ENCODE measurements at places on chromosomes 4 and X.

- DNase-seq: no peak
Observed at GRCh38 chrX:102067966-102068723, 57.3 kb upstream of the TCEAL2 start.

DNA sequence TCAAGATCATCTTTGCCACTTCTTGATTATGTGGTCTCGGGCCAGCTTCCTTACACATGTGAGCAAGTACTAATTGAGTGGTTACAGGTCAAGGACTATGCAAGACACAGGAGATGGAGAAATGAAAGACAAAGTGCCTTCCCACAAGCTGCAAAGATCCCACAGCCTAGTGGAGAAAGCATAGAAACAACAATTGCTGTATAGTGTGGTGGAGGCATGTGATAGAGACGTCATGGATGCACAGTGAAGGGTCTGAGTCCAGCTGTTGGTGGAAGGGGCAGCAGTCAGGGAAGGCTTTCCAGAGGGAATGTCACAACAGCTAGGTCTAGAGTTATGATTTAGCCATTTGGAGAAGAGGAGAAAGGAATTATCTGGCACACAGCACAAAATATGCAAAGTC lies 210.6 kb downstream of the KDR start:
- no peak for DNase-seq

- no peak for DNase-seq
Observed at GRCh38 chrX:39758791-39759525, 338.8 kb downstream of the BCOR start.

DNA sequence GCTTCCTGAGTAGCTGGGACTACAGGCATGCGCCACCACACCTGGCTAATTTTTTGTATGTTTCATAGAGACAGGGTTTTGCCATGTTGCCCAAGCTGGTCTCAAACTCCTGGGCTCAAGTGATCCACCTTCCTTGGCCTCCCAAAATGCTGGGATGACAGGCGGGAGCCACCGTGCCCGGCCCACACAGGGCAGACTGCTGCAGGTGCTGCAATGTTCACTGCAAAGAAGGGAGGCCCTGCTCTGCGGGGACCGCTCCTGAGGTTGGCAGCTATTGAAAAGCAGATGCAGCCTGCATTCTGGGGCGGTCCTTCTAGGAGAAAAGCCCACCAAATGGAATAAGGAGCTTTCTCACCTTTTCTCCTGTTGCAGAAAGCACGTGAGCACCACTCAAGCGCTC lies 5.0 kb downstream of the ARSD start:
- no peak for DNase-seq

GRCh38 chr4:147560625-147561024 lies 56.6 kb upstream of the TMEM184C start:
- DNase-seq: no peak

- DNase-seq: no peak
Observed at GRCh38 chrX:14899607-14900006, 26.4 kb downstream of the MOSPD2 start.

- no peak for DNase-seq
Observed at GRCh38 chrX:17563515-17563914, 173.8 kb upstream of the SCML1 start.

- no peak for DNase-seq
Observed at GRCh38 chr4:46432923-46433322, 43.0 kb upstream of the GABRA2 start.

- DNase-seq: no peak
Observed at GRCh38 chr4:124589786-124590185, 122.7 kb downstream of the ANKRD50 start.

DNA sequence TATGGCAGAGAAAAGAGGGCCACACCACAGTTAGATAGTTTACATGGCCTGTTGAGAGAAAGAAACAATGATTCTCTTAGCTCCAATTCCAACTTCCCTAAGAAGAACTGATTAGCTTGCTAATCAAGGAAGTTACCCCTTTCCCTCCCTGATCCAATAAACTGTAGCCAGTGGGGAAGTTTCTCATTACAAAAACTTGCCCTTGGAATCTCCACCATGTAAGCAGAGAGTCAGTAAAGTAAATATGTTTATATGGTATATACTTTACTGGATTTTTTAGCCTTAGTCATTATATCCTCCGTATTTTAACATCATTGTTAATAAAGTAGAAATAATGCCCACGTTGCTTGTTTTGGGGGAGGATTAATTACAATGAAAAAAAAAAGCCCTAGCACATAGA lies 7.7 kb upstream of the ADGRL3 start:
- no peak for DNase-seq

GRCh38 chrX:40683245-40683644 lies 35.9 kb upstream of the CXorf38 start:
- DNase-seq: no peak

- no peak for DNase-seq
Observed at GRCh38 chrX:63424063-63424462, 72.9 kb upstream of the SPIN4 start.

DNA sequence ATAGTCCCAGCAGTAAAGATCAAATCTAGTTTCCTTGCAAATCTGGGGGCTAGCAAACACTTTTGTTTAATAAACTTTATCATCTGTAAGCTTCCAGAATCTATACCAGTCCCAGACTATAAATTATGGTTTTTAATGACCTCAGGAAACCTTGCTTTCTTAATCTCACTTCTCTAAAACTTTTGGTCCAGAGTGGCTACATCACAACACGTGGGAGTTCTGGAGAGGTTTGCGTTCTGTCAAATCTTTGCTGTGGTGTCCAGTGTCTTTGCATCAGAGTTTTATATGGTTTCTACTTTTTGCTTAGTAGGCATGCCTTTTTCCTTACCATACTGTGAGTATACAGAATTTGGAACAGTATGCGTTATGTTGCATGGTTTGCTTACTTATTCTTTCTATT lies 193.9 kb downstream of the ANK2 start:
- no peak for DNase-seq

GRCh38 chr4:57905965-57906364 lies 795.8 kb upstream of the IGFBP7 start:
- DNase-seq: no peak

DNA sequence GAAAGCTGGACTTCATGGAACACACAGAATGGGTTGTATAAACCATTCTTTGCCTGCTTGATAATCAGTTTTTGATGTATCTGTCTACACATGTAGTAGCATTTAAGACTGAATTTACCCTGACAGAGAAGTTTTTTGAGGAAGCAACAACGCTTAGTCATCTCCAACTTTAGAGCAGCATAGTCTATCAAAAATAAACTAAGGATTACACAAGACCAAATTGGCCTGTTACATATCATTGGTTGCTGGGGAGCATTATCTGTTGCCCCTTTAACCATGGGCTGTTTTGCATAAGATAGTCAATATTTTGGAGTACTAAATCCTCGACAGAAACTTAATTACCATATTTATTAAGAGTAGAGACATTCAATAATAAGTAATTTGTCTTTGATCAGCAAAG lies 347.4 kb downstream of the FAM47B start:
- DNase-seq: no peak

DNA sequence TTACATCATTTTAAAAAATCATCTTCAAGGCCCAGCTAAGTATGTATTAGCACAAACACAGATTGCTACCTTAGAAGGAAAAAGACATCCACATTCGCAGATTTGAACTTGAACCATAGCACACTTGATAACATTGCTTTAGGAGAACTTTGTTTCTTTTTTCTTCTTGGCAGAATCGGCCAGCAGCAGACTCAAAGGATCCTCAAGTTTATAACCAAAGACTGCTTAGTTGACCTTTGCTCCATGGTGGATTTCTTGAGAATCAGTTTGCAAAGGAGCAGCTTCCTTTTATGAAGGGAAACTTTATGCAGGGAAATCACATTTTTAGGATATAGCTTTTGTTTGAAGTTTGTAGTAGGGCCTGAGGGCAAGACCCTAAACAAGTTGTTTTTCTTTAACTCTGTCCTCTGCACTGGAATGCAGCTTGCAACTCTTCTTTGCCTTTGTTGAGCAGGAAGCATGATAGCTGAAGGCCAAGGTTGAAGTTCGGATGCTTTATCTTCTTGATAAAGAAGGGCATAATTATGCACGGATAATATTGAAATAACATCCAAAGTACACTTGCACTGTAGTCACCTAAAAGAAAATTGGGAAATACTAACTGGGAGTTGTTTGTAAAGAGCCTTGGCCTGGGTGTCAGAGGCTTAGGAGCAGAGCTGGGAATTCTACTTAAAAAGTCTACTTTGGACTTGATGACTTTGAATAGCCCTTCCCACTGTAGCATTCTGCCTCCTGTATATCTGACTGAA lies 78.4 kb downstream of the CDS1 start:
- DNase-seq: no peak

- no peak for DNase-seq
Observed at GRCh38 chr4:9893329-9894108, 112.1 kb downstream of the DRD5 start.

DNA sequence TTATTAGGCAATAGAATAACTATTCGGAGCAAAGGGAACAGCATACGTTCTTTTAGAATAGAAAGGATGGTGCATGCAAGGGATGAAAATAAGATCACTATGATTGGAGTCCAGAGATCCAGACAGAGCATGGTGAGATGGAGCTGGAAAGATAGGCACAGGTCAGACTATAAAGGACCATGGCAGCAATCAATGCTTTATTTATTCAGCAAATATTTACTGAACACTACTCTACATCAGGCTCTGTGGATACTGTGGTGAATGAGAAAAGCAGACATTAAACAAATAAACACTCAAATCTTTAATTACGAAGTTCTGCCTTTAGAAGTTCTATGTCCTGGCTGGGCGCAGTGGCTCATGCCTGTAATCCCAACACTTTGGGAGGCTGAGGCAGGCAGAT lies 44.7 kb upstream of the ACSL4 start:
- no peak for DNase-seq

- DNase-seq: no peak
Observed at GRCh38 chrX:38660395-38661102, 99.2 kb downstream of the TSPAN7 start.

- no peak for DNase-seq
Observed at GRCh38 chrX:156000361-156000926, 2.9 kb downstream of the IL9R start.

- no peak for DNase-seq
Observed at GRCh38 chr4:48027653-48028052, 11.1 kb downstream of the NIPAL1 start.

GRCh38 chrX:108541286-108541685 lies 101.6 kb downstream of the COL4A5 start:
- no peak for DNase-seq

DNA sequence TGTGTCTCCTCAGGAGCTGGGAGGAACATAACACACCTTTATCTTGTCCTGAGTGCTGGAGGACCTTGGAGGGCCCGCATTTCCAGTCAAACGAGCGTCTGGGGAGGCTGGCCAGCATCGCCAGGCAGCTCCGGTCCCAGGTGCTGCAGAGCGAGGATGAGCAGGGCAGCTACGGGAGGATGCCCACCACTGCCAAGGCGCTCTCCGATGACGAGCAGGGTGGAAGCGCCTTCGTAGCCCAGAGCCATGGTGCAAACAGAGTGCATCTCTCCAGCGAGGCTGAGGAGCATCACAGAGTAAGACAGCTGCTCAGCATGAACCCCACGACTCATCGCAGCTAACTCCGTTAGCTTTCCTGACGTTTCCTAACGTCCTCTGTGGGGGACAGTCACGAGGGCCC lies 430 bp downstream of the TRIML1 start:
- DNase-seq: no peak

- no peak for DNase-seq
Observed at GRCh38 chr4:27009539-27009938, 148.9 kb downstream of the STIM2 start.

GRCh38 chr4:75306506-75306905 lies 207.7 kb downstream of the RCHY1 start:
- no peak for DNase-seq

DNA sequence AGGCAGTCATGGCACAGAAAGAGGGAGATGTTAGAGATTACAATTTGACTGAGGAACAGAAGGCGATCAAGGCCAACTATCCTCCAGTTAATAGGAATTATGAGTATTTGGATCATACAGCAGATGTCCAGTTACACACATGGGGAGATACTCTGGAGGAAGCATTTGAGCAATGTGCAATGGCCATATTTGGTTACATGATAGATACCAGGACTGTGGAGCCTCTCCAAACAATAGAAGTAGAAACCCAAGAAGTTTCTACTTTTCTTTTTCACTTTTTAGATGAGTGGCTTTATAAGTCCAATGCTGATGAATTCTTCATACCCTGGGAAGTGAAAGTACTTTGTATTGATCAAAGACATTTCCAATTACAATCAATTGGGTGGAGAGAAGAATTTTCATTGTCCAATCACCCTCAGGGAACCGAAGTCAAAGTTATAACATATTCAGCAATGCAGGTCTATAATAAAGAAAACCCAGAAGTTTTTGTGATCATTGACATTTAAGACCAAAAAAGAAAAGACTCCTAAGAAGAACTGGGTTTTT lies 139.1 kb downstream of the MAB21L2 start:
- DNase-seq: no peak

- no peak for DNase-seq
Observed at GRCh38 chr4:45079616-45080015, 353.3 kb upstream of the GNPDA2 start.

GRCh38 chr4:3340700-3341083 lies 47.9 kb downstream of the RGS12 start:
- no peak for DNase-seq

GRCh38 chr4:124095621-124096020 lies 616.9 kb downstream of the ANKRD50 start:
- DNase-seq: no peak

DNA sequence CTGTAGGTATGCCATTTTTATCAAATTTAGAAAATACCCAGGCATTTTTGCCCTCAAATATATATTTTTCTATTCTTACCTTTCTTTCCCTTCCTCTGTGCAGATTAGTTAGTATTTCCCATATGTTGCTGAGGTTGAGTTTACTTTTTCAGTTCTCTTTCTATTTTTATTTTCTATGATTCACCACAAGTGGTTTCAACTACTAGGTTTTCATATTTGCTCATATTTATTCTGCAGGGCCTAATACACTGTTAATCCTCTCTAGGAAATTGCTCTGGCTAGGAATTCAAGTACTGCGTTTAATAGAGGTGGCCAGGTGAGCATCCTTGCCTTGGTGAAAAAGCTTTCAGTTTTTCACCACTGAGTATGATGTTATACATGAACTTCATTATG lies 1535.3 kb upstream of the PCDH10 start:
- no peak for DNase-seq
